ENCODE measurements at places on chromosomes 6 and 20.

GRCh38 chr20:39070484-39071231 is 108.5 kb downstream of the DHX35 start:
- no peak for DNase-seq

DNA sequence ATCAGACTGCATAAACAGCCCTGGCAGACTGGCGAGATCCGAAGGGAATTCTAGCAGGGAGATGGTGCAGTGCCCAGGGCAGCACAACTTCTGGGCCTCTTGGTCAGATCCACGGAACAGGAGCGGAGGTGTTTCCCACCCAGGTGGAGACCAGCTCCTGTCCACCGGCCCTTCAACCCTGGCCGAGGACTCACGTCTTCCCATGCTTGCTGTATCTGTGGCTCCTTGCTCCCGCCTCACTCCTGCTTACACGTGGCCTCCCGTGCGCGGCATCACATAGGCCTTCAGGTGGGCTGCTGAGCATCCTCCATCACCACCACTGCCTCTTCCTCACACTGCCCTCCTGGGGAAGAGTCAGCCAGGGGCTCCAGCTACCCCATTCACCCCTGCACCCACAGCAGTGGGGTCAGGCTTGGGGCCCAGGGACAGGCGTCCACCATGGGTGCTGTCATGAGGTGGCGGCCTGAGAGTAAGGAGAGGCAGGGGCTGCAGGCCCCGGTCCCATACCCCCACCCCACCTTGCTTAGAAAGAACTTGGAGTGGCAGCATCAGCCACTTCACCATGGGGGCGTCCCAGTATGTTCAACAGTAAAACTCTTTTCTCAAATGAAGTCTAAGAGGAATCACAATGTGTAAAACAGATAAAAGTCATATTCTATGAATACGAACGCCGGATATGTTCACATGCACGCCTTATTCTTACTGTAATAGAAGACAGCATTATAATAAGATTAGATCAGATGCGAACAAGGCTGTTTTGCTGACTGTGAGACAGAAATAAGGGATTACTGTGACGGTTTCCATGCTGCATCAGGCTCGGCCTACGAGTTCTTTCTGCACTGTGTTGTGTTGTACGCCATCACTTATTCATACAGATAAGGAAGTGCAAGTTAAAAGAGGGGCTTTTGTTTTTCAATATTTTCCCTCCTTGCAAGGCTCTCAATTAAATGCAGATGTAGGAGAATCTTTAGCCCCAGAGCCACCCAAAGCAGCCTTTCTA is 165.4 kb downstream of the GRM4 start:
- peak; percentile 43 for DNase-seq

DNA sequence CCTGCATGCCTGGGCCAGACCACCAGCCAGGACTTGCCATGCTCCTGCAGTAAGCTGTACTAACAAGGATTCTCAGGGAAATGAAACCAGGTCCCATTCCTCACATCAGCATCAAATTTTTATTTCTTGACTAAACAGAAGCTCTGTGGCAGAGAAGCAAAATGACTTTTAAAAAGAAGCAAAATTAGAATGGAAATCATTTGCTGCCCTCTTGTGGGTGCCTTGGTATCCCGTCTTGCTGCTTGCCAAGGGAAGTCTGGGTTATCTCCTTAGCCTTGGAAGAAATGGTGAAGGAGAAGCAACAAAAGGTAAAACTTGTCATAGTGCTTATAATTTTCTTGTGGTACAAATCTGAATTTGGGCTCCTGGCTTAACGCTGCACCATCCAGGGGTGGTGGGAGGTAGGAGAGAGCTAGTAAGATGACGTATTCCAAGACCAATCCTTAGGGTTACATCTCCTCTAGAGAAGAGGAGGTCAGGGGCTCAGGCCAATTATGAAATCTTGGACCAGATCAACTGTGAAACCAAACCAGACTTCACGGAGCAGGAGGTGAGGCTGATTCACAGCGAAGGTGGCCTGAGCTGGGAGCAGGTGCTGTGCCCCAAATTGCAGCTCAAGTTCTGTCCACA is 107.5 kb downstream of the FAXC start:
- DNase-seq: peak; percentile 65

- DNase-seq: no peak
These were observed 280.5 kb downstream of the ADGRB3 start for GRCh38 chr6:68915586-68915985.

DNA sequence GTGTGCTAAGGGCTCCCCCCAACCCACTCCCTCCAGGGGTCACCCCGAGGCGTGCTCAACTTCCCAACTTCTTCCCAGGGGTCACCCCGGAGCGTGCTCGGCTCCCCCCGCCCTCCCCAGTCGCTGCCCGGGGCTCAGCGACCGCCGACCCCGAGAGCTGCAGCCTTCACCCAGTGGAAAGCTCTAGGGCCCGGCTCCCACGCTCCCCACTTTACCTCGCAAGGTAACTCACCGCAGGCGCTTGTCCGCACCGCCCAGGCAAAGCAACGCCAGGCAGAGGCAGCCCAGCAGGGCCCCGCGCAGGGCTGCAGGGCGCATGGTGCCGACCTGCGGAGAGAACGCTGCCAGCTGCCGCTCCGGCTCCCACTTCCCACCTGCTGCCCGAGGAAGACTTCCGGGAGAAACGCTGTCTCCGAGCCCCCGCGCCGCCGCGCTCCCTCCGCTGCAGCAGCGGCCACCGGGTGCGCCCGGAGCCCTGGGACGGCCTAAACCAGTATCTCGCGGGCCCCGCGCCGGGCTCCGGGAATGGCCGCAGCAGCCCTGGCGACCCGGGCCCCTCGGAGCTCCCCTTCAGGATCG is 396 bp downstream of the RNASET2 start:
- no peak for DNase-seq

GRCh38 chr20:45470262-45470931 is 844 bp downstream of the WFDC2 start:
- DNase-seq: peak; percentile 70

DNA sequence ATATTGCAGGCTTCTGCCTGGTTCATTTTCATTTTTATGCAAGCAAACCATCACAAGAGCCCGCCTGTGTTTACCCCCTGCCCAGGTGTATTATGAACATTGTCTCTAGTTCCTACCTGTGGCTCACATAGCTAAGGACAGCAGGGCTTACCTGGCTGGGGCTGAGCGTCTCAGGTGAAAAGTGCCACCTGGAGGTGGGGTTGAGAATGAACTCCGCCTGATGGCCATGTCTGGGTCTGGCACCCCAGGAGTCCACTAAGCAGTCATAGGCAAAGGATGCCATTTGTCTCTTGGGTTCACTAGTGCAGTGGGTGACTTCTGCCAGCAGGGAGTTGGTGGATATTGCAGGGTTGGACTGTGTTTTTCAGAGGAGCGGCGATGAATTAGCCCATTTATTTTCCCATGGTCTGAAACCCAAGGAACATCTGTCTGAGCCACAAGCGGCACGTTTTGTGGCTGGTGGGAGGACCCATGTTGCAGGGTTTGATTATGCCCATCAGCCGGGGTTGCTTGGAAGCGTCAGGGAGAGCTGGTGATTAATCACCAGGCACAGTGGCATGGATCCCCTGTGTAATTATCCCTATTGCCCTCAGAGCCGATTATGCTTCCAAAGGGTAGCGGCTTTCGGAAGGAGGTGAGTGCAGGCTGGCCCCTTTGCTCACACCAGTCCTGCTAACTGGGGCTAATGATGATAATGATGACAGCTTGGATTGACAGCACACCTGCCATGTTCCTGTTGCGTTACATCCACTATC is 92.1 kb downstream of the CDH26 start:
- peak; percentile 72 for DNase-seq

- DNase-seq: no peak
These were observed 6.0 kb upstream of the QKI start for GRCh38 chr6:163408352-163408991.

- DNase-seq: peak; percentile 96
These were observed 261.4 kb upstream of the JARID2 start for GRCh38 chr6:14984519-14984853.

GRCh38 chr6:99334526-99335127 is 14.8 kb downstream of the FAXC start:
- no peak for DNase-seq

- no peak for DNase-seq
These were observed 100.4 kb downstream of the TOX2 start for GRCh38 chr20:44014807-44015732.

DNA sequence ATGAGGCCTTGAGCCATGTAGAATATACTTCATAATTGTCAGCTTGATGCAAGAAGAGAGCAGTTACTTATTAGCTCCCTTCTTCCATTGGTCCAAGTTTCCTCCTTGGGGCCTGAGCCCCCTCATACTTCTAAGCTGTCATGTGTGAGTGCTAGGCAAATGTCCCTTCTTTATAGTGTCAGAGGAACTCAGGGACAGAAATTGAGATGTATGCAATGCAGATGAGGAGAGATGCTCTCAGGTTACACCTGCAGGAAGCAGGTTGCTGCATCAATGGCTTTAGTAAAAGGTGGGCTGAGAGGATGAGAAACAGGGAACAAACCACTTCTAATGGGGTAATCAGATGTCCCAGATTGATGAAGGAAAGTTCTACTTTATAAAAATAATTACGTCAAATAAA is 6.7 kb upstream of the PDSS2 start:
- DNase-seq: no peak

GRCh38 chr6:11309947-11310665 is 77.6 kb upstream of the NEDD9 start:
- DNase-seq: no peak

GRCh38 chr6:22099923-22100322 is 196.9 kb downstream of the PRL start:
- no peak for DNase-seq

- no peak for DNase-seq
These were observed 3.2 kb upstream of the ZBTB12 start for GRCh38 chr6:31905041-31905440.

- no peak for DNase-seq
These were observed 36.2 kb downstream of the SUN5 start for GRCh38 chr20:32967961-32968457.

GRCh38 chr6:2744209-2744771 is 6.4 kb downstream of the MYLK4 start:
- DNase-seq: no peak

- no peak for DNase-seq
These were observed 71.2 kb downstream of the SAMD5 start for GRCh38 chr6:147579667-147580066.

- no peak for DNase-seq
These were observed 24.5 kb downstream of the ILRUN start for GRCh38 chr6:34671801-34672656.

- DNase-seq: no peak
These were observed 32.8 kb upstream of the POPDC3 start for GRCh38 chr6:105212587-105212986.

- no peak for DNase-seq
These were observed 109.8 kb downstream of the CRYBG1 start for GRCh38 chr6:106470316-106470715.

DNA sequence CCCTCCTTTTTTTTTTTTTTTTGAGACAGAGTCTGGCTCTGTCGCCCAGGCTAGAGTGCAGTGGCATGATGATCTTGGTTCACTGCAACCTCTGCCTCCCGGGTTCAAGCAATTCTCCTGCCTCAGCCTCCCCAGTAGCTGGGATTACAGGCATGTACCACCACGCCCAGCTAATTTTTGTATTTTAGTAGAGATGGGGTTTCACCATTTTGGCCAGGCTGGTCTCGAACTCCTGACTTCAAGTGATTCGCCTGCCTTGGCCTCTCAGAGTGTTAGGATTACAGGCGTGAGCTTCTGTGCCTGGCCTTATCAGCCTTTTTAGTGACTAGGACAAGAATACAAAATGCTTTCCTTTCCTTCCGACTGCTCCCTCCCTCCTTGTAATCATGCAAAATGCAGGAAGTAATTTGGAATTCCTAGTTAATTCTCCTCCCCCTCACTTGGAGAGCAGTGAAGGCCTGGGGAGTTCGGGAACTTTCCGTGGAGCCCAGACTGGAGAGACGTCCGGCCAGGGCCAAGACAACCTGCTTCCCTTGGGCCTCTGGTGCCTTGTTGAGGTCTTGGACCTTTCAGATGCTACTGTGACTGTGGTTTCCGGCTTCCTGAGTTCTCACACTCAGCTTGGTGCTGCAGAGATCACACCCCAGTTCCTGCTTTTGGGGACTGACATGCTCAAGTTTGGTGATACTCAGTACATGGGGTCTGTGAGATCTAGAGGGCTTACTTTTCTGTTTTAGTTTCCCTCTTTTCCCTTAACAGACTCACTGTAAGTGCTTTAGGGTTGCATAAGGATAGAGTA is 3.9 kb upstream of the PHF20 start:
- peak; percentile 73 for DNase-seq

- no peak for DNase-seq
These were observed 47.6 kb upstream of the SIM1 start for GRCh38 chr6:100512203-100512862.

GRCh38 chr6:36577301-36577700 is 16.9 kb upstream of the SRSF3 start:
- DNase-seq: peak; percentile 88

DNA sequence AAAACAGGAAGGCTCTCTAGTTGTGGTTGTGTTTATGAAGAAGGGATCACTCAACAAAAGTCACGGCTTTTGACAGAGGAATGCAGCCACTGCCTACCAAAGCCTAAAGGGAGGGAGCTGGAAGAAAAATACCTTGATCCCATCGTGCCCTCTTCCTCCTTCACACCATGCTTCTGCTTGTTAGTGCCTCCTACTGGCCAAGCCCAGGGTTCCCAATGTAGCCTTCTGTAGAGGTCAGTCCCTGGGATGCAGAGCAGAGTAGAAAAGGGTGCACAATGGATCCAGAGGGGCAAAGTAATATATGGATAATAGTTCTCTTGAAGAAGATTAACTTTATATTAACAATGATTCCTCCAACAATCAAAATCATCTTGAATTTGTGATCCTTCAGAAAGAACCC is 293.5 kb upstream of the FERMT1 start:
- no peak for DNase-seq

GRCh38 chr6:90139272-90139817 is 157.3 kb downstream of the BACH2 start:
- no peak for DNase-seq

DNA sequence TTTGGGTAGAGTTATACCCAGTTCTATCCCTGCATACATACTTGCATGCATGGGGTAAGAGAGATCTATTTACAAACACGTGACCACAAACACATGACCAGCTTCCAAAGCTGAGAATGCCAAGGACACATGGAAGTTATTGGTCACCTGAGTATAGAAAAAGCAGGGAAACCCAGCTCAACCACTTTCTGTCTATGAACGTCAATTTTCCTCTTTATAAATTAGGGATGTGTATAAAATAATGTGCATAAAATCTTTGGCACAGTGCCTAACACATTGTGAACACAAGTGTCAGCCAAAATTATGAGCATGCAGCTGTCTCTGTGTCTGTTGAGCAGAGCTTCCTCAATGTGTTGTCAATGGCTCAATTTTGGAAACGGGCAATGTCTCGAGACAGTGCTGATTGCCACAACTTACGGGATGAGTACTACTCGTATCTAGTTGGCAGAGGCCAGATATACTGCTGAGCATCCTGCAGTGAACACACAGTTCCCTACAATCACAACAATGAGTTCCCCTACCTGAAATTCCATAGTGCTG is 44.9 kb downstream of the TPD52L1 start:
- DNase-seq: no peak

- DNase-seq: no peak
These were observed 18.3 kb upstream of the SLC17A5 start for GRCh38 chr6:73671911-73672685.

GRCh38 chr20:57259121-57259937 is 7.1 kb downstream of the BMP7 start:
- no peak for DNase-seq

GRCh38 chr20:63487116-63487764 is 11.6 kb downstream of the EEF1A2 start:
- DNase-seq: no peak

Measured in islet precursor cell (in vitro differentiated cells).